T-helper 17 cell (primary cell): ENCODE measurements at places on chromosomes 3 and 15. TPM values are rescaled to one million over a fixed set of nuclear protein-coding genes. Genes with fewer than 3 reads are reported as not detected.

Gene CCDC33
- total RNA-seq, result not detected

- DNase-seq, result no peak
Observed at GRCh38 chr3:24433838-24434591, 60.6 kb downstream of the THRB start.

- no peak for DNase-seq
Observed at GRCh38 chr3:87796843-87797185, 262.0 kb downstream of the CGGBP1 start.

DNA sequence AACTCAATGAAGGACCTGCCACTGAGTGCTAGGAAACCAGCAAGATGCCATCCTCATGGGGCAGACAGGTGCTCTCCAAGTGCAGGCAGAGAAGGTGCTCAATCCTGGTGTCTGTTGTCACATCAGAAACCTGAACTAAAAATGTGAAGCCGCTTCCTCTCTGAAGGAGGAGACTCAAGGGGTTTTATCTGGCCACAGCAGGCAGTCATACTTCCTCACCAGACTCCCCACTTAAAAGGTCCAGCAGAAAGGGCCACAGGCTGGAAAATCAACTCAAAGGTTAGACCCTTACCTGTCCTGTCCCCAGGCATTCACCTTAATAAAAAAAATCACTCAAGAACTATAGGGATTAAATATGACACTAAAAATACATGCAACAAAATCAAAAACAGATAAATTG is 4.8 kb downstream of the CCDC12 start:
- no peak for DNase-seq

Gene TF
- total RNA-seq, result 1.3 TPM

GRCh38 chr3:24520976-24521419 is 26.3 kb upstream of the THRB start:
- DNase-seq, result no peak

- DNase-seq, result no peak
Observed at GRCh38 chr3:90010341-90010740, 902.9 kb downstream of the EPHA3 start.

DNA sequence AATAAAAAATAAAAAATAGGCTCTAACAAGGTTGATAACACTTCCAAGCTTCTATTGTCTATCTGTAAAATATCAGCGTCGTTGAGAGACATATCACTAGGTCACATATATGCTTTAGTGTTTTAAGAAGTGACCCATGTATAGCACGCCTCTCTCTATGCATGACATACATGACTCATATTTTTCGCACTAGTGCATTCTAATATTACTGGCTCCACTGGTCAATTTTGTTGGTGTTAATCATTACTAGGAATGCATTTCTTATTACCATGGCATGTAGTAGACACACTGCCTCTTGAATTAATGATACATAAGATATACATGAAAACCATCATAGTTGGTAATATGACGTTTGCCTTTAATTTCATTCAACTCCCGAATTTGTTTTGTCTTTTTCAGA is 203.1 kb downstream of the CHL1 start:
- DNase-seq, result no peak

- no peak for DNase-seq
Observed at GRCh38 chr3:118805007-118805406, 229.6 kb downstream of the IGSF11 start.

Gene ZNF502
- total RNA-seq, result 0.91 TPM

GRCh38 chr3:109387621-109388020 is 50.3 kb upstream of the DPPA4 start:
- no peak for DNase-seq

DNA sequence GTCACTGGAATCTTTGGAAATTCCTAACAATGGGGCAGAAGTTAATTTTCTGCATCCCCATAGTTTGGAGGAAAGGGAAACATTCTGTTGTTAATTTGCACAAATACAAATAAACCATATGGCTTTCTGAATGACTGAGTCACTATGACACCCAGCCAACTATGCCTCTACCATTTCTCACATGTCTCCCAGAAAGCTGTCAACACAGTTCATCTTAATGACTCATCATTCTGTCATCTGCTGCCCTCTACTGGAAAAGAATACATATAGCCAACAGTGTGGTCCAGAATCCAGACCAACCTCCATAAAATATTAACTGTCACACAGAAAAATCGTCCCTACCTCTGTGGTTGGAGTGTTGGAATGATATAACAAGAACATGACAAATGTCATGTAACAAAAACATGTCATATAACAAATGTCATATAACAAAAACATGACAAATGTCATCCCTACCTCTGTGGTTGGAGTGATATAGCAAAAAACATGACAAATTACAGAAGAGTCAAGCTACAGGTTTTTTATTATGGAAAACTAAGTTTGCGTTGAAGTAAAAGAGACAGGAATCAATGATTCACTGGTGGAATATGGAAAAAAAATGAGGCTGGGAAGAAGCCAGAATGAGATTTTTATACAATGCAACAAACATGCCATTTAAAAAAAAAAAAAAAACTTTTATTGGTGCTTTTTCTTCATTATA is 47.7 kb upstream of the GYG1 start:
- DNase-seq, result no peak

Gene STRIT1
- not detected for total RNA-seq

GRCh38 chr15:34584330-34584668 is 848 bp upstream of the GOLGA8B start:
- DNase-seq, result no peak

Gene CAMK2N2
- total RNA-seq, result 0.20 TPM

DNA sequence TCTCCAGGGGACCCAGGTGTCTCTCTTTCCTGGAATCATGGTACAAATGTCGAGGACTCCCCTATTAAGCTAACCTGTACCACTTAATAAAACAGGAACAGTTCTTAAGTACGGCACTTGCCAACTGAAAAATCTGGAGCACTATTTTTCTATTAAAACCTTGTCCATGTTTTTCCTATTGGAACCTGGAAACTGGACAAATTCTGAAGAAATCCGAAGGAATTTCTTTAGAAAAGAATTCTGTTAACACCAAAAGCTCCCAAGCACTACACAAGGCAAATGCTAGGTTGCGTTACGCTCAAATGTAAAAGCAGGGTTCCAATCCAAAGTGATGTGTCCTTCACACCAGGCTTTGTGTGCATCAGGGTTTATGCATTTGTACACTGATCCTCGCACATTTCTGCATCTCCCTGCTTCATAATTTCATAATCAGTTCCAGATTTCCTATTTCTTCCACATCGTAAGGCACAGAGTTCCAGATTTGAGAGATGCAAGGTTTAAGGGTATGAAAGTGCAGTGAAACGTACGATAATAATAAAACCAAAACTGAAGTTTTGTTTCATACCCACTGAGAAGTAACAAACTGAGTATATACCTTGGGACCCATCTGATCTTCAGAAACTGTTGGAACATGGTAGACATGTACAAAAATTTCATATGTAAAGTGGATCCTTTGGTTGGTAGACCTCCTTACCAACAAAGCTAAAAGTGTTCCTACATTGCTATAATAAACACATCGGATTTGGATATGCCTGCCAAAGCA is 132.1 kb upstream of the WNT5A start:
- DNase-seq, result no peak

GRCh38 chr15:93466380-93466779 is 377.4 kb upstream of the RGMA start:
- no peak for DNase-seq

DNA sequence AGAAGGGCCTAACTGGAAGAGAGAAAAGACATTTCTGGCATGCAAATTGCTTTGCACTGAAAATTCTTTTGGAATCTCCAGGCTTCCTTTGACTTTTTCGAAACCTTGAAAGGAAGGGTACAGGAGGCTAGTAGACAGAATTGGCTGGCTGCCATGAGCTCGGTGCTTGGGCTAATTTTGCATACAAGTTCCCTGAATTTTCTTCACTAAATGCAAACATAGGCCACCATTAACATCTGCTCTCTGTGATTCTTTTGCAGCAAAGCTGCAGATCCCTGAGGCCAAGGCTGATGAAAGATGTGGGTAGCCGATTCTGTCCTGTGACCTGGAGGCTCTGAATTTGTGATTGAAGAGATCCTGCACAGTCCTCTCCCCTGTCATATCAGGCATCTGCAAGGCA is 247.8 kb upstream of the MCTP2 start:
- DNase-seq, result no peak

GRCh38 chr3:194156095-194156494 is 20.1 kb downstream of the HES1 start:
- no peak for DNase-seq

DNA sequence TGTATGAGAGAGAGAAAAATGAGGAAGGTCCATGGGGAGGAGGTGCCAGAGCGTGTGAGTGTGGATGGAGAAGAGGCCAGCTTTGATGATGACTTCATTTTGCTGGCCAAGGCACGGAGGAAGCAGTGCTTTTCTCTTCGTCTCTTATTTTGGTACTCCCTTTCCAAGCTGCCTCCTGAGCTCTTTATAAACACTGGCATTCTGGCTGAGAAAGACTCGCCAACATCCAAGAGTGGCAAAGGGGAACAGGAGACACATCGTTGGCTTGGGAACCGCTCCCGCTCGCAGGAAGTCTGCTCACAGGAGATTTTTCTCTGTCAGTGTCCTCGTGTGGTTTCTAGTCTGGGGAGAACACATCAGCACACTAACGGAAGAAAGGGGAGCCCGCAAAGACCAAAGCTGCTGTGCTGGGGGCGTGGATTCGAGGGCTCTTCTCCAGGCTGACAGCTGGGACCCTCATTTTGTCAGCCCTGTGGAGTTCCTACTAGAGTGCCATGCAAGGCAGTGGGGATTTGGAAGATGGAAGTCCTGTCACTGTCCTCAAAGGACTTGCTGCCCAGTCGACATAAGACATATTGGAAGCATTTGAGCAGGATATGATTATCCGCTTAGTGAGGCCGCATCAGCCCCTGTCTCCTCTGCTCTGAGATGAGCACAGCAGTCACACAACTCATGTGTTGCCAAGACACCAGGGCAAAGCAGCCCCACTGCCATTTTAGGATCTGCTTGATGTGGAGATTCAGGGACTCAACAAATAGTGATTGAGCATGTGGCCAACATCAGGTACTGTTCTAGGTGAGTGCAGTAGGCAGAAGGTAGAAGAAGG is 8.0 kb upstream of the SEMA4B start:
- no peak for DNase-seq

DNA sequence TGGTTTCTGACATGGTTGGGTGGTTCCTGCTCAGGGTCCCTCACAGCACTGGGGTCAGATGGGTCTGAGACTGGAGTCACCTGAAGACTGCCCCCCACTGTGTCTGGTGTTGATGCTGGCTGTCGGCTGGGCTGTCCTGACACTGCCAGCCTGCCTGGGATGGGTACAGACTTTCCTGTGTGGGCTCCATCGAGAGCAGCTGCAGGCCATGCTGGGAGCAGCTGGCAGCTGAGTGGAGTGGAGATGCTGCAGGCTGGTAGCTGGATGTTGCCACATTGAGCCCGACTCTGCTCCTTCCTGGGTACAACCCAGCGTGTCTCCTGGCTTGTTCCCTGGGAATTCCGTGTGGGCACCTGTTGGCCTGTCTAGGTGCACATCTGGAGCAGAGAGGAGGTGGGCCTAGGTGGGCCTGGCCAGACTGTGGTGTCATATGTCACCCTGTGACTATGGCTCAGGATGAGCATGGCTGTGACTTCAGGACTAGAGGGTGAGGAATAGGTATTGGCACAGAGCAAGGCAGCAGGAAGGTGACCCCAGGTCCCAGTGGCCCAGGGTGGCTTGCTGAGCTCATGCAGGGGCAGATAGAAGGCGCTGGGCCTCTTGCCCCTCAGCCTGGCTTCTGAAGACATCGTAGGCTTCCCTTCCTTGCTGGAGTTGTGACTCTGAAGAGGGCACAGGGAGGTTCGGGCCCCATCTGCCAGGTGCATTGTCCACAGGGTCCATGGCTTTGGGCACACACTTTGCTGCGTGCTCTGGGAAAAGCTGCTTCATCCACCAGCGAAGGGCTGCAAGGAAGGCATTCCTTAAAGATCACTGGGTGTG is 40.0 kb upstream of the PRR23E start:
- DNase-seq, result no peak

DNA sequence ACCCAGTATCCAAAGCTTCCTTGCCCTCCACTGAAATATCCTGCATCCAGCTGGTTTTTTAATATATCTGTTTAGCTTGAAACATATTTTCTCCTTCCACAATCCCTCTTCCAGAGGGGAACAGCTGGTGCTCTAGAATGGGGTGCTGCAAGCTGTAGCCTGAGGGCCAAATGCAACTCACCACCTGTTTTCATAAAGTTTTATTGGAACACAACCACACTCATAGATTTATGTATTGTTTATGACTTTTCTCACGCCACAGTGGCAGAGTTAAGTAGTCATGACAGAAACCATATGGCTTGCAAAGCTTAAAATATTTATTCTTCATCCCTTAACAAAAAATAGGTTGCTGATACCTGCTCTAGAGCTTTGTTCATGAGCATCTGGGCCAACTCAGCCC is 298.7 kb downstream of the CLSTN2 start:
- no peak for DNase-seq

Gene C15orf39
- total RNA-seq, result 30.7 TPM

GRCh38 chr3:159751752-159752151 is 236.9 kb upstream of the IL12A start:
- no peak for DNase-seq

DNA sequence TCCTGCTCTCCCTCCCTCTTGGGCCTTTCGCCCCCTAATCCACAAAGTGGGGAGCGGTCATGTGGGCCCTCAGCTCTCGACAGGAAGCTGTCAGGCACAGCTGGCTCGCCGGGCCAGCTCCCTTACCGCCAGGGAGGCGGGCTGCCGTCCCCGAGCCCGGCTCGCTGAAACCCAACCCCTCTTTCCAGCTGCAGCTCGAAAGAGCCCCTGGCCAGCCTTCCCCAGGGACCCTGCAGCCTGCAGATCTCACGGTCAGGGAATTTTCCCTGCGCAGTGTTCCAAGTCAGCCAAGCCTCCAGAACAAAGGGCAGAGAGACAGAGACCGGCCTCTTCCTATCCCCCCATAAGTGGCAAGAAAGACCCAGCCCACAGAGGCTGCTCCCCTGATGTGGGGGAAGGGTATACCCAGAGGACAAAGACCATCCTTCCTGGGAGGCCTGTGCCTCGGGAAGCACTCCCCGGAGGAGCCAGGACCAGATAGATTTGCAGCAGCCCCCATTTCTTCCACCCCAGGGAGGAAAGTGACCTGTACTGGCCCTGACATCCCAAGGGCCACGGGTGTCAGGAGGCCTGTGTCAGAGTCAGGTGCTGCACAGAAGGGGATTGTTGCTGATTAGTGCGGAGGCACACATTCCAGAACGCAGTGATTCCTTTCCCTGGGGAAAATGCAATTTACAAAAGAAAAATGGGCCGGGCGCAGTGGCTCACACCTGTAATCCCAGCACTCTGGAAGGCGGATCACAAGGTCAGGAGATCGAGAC is 32.6 kb downstream of the MAGEF1 start:
- DNase-seq, result no peak

- no peak for DNase-seq
Observed at GRCh38 chr3:147404000-147404799, 2.1 kb downstream of the ZIC4 start.

DNA sequence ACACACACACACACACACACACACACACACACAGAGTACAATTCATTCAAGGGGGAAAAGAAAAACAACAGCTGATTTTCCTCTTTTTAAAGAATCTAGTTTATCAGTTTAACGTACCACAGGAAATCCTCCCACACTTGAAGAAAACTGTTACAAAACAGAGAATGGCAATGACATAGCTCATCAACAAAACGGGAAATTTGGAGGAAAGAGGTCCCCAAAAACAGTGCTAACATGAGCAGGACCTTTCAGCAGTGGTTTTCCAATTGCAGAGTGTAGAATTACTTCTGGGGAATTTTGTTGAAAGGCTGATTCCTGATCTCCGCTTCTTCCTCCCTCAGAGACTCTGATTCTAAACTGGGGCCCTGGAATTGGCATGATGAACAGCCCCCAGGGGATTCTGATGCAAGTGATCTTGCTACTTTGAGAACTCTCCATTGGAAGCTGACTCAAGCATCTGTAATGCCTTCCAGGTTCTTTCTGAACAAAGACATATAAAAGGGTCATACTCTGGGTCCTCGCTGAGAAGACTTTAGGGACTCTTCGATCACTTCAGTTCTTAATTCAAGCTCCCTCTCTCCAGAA is 442.6 kb upstream of the PROK2 start:
- DNase-seq, result no peak
